Mammary microvascular endothelial cell (primary cell): ENCODE measurements at places on chromosomes 12 and 14. TPM values are rescaled to one million over a fixed set of nuclear protein-coding genes. Genes with fewer than 3 reads are reported as not detected.

Gene SLC6A12
- not detected in 2 replicates for total RNA-seq

Gene CAPZA3
- total RNA-seq: not detected in 2 replicates

Gene C1S
- 0.27 and 0.79 TPM in 2 replicates for total RNA-seq

Gene FSCB
- not detected in 2 replicates for total RNA-seq

Gene SMIM41
- total RNA-seq: not detected in 2 replicates
